ENCODE measurements at places on chromosomes 11 and 22. TPM values are rescaled to one million over a fixed set of nuclear protein-coding genes. Genes with fewer than 3 reads are reported as not detected.

Gene CCDC157
- 9.3 TPM for total RNA-seq

Gene PACSIN3
- 56.4 TPM for total RNA-seq

Gene MOGAT2
- total RNA-seq: not detected

Gene DUSP8
- 10.1 TPM for total RNA-seq

Gene C11orf87
- 0.20 TPM for total RNA-seq

Gene DDX25
- total RNA-seq: 2.3 TPM

Gene FAM180B
- total RNA-seq: 0.50 TPM

All from neural crest cell (in vitro differentiated cells).